ENCODE measurements at places on chromosomes 4 and X. TPM values are rescaled to one million over a fixed set of nuclear protein-coding genes. Genes with fewer than 3 reads are reported as not detected.

The HSFX2 gene
- 0.52 TPM for total RNA-seq

The SLITRK4 gene
- not detected for total RNA-seq

The MAGEB2 gene
- total RNA-seq, result not detected

The AADAT gene
- not detected for total RNA-seq

The FSTL5 gene
- not detected for total RNA-seq

The TCEAL5 gene
- total RNA-seq, result not detected

The WDR19 gene
- 9.1 TPM for total RNA-seq

The ITGB1BP2 gene
- total RNA-seq, result 5.6 TPM

The SRD5A3 gene
- total RNA-seq, result 14.7 TPM

Measured in T-helper 2 cell treated with Interferon-gamma antibody and Interleukin-4, amounts not matched to agents 100 ng/mL and 5 ng/mL, for 36 hours (primary cell).